ENCODE measurements at places on chromosomes 1 and 21.

DNA sequence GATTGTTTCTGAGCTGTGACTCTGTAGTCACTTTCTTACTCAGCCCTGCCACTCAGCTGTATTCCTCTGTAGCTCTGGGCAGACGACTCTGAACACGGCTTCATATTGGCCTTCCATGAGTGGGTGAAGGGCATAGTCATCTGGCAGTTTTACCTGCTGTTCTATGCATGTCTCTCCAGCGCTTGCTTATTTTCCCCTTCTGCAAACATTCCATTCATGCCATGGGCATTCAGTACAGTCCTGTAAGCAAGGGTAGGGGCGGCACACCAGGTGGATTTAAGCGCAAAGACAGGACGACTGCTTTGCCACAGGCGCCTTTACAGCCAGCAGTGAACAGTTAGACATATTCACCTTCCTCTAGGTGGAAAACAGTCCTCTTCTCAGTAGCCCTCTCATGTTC lies 4.4 kb upstream of the WDR26 start:
- DNase-seq = no peak

- DNase-seq = no peak
These were observed 132.5 kb upstream of the IVNS1ABP start for GRCh38 chr1:185449378-185450059.

- DNase-seq = no peak
These were observed 88.5 kb upstream of the DEPDC1 start for GRCh38 chr1:68585351-68585750.

- no peak for DNase-seq
These were observed 312.7 kb upstream of the USP24 start for GRCh38 chr1:55527831-55528230.

GRCh38 chr1:214568328-214568727 lies 16.9 kb upstream of the PTPN14 start:
- DNase-seq = no peak

DNA sequence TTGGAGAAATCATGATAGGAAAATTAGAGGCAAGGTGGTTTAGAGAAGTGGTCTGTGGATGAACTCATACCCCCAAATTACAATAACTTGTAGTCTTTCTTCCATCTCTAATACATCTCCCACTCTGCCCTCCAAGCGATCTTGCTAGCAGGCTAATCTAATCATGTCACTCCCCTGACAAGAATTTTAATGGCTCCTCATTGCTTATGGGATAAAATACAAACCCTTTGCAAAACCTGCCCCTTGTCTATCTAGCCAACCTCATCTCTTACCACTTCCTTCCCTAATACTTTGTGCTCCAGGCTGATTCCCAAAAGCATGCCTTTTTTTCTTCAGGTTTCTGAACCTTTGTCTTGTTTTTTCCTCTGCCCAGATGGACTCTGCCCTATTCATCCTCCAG lies 71.3 kb upstream of the LRRN2 start:
- DNase-seq = no peak

DNA sequence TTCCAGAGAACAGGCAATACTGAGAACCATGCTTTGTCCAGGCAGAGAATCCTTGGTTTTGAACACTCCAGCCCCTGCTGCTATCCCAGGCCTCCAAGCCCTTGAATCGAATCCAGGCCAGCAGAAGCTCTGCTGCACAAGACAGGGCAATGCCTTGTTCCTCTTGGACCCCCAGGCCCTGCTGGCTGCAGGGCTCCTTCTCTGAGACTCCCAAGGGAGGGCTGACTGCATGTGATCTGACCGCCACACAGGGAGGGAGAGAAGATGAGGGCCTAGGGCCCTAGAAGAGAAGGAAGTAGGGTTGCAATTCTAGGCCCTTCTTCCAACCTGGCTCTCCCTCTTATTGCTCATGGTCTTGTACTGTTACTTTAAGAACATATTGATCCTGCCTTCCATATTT lies 160.6 kb upstream of the EDN2 start:
- no peak for DNase-seq

- DNase-seq = no peak
These were observed 90.0 kb downstream of the TRABD2B start for GRCh38 chr1:47907177-47907528.

- DNase-seq = no peak
These were observed 8.7 kb downstream of the TIE1 start for GRCh38 chr1:43309405-43310025.

DNA sequence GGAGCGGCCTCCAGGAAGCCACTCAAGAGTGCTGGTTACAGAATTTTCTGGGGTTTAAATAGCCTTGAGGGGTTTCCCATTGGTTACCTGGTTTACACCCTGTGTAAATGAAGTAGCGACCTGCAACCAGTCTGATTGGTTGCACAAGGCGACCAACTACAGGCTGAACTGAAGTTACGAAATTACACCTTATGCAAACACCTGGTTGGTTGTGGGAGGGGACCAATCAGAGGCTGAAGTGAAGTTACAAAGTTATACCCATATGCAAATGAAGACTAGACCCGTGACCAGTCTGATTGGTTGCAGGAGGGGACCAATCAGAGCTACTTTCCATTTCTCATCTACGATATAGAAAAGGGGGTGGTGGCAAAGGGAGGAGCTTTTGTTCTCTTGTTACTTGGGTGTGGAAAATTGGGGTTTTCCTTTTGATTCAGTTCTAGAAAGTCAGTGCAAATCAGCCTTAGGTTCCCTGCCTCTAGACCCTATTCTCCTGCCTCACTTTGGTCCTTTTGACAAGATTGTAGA lies 22.2 kb upstream of the C1orf174 start:
- no peak for DNase-seq

GRCh38 chr1:231493421-231494185 lies 34.9 kb upstream of the TSNAX start:
- no peak for DNase-seq

DNA sequence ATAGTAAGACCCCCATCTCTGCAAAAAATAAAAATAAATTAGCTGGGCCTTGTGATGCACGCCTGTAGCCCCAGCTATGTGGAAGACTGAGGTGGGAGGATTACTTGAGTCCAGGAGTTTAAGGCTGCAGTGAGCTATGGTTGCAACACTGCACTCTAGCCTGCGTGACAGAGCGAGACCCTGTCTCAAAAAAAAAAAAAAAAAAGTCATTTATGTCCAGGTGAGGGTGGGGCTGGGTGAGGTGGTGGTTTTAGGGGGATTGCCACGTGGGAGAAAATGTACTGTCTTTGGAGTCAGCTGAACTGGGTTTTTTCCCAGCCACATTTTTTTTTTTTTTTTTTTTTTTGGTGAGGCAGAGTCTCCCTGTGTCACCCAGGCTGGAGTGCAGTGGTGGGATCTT lies 6.7 kb downstream of the PIK3CD start:
- no peak for DNase-seq

- no peak for DNase-seq
These were observed 62.7 kb upstream of the IPO9 start for GRCh38 chr1:201766131-201766866.

DNA sequence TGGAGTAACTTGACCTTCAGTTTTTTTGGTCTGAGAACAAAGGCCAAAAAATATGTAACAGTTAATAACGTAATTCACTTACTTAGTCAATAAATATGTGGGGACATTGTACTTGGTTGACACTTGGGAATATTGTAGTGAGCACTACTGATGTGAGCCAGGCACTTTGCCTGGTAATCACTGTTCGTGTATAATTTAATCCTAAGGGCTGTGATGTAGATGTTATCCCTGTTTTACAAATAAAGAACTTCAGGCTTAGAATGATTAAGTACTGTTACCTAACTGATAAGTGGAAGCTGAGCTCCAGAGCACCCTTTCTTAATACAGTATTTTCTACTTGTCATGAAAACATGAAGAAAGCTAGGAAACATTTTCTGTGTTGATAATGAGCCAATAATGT lies 28.0 kb downstream of the PTBP2 start:
- no peak for DNase-seq

- DNase-seq = no peak
These were observed 12.1 kb upstream of the KDF1 start for GRCh38 chr1:26972390-26972789.

GRCh38 chr21:45045481-45045880 lies 28.9 kb upstream of the ADARB1 start:
- DNase-seq = no peak

- DNase-seq = no peak
These were observed 5.9 kb downstream of the MX1 start for GRCh38 chr21:41431788-41432548.

- DNase-seq = no peak
These were observed 86.4 kb downstream of the RPE65 start for GRCh38 chr1:68363339-68363738.

DNA sequence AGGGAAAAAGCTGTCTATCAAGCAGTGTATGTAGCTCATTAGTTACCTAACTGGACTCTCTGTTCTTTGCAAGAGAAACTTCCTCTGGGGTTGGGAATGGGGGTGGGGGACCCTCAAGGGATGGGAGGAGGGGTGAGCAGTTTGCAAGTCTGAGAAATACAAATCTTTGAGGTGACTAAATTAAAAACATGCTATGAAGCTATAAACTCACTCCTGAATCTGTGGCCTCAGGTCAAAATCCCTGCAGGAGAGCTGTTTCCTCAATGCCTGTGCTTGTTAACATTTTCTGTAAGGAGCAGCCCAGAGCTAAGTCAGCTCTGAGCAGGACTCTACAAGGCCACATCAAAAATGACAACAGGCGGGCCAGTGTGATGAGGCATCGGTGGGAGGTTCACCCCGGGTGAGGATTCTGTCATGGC lies 32.8 kb upstream of the PTPRC start:
- DNase-seq = no peak

GRCh38 chr1:27428316-27429028 lies 36.0 kb downstream of the GPR3 start:
- DNase-seq = no peak

DNA sequence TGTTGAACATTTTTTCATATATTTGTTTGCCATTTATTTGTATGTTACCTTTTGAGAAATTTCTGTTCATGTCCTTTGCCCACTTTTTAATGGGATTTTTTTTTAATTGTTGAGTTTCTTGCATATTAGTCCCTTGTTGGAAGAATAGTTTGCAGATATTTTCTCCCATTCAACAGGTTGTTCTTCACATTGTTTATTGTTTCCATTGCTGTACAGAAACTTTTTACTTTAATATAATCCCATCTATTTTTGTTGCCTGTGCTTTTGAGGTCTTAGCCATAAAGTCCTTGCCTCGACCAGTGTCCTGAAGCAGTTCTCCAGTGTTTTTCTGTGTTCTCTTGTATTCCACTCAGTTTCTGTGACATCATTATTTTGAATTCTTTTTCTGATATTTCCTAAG lies 54.2 kb upstream of the B3GALT2 start:
- DNase-seq = no peak

- DNase-seq = no peak
These were observed 212.4 kb downstream of the GPATCH2 start for GRCh38 chr1:217418269-217419193.

DNA sequence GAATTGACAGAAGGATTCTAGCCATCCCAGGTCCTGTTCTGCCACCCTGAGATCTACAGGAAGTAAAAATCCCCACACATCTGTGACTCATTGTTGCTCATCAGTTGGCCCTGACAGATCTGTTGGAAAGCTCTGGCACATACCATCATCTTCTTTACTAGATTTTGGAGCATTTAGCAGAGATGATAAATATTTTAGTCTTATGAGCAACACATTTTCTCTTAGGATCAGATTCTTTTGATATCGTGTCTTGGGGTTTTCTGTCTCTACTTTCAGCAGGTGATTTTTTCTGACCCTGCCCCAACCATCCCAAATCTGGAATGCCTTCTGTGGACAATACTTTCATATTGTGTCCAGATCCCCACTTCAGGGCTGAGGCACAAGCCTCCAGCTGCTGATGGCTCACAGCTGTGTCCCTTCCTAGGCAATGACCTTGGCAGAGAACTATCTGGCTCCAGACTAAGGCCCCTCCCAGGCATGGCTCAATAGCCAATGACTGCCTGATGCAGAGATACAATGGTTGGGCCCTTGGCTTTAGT lies 102.8 kb downstream of the GDAP2 start:
- no peak for DNase-seq

DNA sequence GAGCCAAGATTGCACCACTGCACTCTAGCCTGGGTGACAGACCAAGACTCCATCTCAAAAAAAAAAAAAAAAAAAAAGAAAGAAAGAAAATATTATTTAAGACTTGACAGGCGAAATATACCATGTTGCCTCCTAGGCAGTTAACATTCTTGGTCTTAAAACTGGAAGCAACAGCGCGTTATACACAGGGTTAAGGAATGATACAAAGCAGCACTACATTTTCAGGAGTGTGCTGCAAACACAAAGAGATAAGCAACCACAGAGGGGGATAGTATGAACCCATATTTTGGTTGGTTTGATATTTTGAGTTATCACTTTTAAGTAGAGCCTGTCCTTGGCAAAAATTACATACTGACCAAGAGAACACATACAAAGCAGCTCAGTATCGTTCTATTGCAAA lies 25.1 kb downstream of the USP24 start:
- no peak for DNase-seq

- no peak for DNase-seq
These were observed 40.8 kb downstream of the AJAP1 start for GRCh38 chr1:4695241-4695640.

- no peak for DNase-seq
These were observed 239.1 kb downstream of the RERE start for GRCh38 chr1:8578132-8578877.

DNA sequence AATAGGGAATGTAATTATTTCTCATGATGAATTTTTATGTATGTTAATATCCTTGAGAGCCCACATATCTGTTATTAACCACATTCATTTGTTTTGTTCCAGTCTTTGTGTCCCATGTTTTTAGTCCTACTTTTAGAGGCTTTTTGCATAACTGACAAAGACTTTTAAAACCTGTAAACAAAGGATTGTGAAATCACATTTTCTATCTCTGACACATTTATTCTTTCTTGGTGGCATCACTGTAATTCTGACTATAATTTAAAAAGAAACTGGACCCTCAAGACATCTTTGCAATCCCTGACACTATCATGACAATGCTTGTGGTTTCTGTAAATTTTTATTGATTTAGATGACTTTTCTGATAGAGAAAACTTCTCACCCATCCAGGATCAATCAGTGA lies 313.1 kb downstream of the SIPA1L2 start:
- no peak for DNase-seq

DNA sequence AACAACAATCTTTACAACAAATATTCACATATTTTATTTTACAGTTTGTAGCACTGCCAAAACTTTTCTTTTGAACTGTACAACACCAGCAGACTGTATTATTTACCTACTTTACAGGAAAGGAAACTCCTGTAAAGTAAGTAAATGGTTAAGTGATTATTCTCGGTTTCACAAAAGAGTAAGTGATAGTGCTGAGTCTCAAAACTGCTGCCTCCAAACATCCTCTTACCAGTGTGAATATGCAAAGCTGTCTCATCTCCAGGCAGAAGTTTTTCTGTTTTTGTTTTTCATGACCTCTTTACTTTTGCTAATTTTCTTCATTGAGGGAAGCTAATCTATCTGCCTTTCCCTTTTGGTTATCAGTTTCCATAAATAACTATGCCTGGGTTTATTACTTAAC lies 286.7 kb downstream of the SRGAP2C start:
- no peak for DNase-seq

- DNase-seq = no peak
These were observed 545 bp downstream of the PATJ start for GRCh38 chr1:61742620-61743430.

DNA sequence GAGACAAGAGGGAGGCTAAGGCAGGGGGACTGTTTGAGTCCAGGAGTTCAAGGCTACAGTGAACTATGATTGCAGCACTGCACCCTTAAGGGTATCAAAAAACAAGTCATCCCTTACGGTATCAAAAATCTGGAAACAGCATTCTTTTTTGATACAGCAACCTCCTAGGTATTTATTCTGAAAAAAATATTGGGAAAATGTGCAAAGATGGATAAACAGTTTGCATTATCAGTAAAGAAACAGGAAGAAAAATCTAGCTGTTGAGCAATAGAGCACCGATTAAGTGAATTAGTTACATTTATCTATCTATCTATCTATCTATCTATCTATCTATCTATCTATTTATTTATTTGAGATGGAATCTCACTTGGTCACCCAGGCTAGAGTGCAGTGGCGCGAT lies 56.7 kb upstream of the SCAF4 start:
- DNase-seq = no peak
